GM12865 (cell line): ENCODE measurements at places on chromosomes 4 and X.

- no peak for DNase-seq
Observed at GRCh38 chr4:108833046-108833445, 70.2 kb upstream of the ETNPPL start.

DNA sequence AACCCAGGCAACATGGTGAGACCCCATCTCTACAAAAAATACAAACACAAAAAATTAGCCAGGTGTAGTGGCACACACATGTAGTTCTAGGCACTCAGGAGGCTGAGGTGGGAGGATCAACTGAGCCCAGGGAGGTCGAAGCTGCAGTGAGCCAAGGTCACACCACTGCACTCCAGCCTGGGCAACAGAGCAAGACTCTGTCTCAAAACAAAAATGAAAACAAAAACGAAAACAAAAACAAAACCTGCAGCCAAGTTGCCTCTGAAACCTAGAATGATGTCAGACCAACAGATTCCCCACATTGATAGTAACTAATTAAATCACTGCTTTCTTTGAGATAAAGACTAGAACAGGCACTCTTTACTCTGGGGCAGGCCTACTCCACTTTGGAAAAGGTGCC lies 104.5 kb downstream of the AMELX start:
- DNase-seq = peak; percentile 18

DNA sequence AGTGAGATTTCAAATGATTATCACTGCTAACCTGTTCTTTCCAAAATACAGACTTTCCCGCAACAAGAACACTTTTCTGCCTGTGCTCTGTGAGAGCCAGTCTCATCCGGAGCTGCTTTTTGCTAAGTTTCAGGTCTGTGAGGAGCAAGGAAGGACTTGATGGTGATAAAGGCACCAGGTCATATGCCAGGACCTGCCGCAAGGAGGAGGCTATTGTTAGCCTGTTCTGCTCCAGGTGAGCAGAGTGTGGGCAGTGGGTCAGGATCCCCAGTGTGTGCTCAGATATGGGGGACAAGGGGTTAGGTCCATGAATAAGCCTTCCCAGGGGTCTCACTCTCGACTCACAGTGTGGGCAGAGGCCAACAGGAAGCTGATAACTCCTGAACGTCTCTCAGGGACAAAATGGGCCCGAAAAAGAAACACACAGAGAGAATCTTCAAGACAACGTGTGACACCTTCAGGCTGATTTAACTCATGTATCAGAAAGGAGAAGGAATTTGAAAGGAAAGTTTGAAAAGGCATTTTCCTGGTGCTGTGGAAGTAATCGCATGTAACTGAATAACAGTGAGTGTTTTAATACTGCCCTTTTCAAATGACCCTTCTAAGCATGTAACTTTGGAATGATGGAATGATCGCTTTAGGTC lies 57.7 kb upstream of the PDLIM3 start:
- peak; percentile 46 for DNase-seq

DNA sequence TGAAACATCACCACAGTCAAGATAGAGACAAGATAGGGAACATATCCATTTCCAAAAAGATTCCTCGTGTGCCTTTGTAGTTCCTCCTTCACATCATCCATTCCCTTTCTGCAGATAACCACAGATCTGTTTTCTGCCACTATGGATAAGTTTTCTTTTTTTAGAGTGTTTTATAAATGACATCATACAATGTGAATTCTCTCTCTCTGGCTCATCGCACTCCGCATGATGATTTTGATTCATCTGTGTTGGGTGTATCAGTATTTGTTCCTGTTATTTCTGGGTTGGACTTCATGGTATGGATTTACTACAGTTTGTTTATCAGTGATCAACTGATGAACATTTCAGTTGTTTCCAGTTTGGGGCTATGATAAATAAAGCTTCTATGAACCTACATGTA lies 23.2 kb upstream of the ANXA3 start:
- no peak for DNase-seq

- DNase-seq = no peak
Observed at GRCh38 chr4:3310301-3311094, 17.7 kb downstream of the RGS12 start.

DNA sequence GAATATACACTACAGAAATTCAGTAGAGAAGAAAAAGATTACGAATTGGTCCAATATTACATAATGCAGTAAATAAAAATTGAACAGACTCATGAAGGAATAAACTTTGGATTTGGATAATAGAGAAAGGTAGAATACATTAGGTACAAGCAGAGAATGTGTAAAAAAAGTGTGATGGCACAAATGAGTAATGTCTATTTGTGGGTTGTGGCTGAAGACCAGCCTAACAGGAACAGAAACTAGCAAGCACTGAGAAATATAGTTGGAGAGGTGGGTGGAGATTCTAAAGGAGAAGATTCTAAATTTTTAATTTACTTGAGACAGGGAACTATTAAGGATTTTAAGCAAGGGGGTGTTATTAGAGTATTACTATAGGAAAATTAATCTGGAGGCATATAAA lies 15.2 kb upstream of the CLOCK start:
- DNase-seq = peak; percentile 58

DNA sequence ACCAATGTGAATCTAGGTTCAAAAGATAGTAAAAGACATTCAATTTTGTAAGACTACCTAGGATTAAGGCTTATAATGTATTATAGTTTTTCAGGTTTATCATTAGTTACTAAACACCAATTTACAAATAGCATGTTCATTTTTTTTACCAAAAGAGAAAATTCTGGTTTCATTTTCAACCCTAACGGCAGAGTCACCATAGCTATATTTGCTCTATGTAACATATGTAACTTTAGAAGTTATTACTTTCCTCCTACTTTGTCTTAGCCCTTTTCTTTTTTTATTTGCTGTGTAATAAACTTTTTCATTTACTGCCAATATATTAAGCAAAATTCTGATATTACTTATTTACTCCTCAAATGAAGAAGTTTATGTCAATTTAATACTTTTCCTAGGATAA lies 639.6 kb downstream of the ARAP2 start:
- DNase-seq = peak; percentile 4

- no peak for DNase-seq
Observed at GRCh38 chr4:99248714-99249113, 29.7 kb upstream of the ADH6 start.

DNA sequence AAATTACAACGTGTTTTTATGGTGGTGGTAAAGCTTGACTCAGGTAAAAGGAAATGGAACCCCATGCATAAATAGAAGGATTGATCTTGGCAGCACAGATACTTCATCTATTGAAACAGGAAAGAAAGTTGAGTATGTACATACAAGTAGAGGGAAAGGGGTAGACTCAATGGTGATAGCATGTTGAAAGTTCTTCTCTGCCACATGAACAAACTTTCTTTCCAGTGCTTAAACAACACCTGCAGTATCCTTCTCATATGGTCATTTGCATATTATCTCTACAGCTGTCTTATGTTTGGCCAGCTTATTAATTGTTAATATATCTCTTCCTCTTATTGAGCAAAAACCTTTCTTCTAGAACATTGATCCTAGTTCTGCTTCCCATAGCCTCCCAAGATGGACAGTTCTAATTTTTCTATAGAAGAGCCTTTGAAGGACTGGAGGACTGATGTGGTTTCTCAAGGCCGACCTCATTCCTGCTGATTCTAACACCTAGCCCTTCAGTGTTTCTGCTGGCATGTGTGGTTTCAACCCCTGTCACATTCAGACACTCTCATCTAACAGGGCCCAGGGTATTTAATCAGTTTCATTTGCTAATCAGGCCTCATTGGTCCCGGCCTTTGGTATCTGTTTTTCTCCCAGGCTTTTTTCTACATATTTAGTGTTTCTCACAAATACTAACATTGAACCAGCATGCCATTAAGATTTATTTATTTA lies 108.1 kb upstream of the SPRY1 start:
- DNase-seq = peak; percentile 14

DNA sequence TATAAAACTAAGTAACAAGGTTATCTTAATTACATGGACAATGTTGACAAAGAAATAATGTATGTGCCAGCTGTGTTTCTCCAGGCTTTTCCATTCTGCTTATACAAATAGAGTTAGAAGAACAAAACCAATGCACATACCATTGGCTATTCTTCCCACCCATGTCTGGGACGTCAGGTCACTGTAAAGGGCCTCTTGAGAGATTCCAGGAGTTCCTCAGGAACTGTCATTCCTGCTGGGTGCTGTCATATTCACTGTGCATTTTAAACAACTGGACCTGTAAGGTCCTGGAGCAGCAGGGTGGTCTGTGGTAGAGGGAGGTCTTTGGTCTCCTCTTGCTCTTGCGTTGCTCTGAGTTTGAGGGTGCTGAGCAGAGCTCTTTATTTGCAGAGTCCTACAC lies 74.6 kb upstream of the AP1S2 start:
- DNase-seq = no peak

DNA sequence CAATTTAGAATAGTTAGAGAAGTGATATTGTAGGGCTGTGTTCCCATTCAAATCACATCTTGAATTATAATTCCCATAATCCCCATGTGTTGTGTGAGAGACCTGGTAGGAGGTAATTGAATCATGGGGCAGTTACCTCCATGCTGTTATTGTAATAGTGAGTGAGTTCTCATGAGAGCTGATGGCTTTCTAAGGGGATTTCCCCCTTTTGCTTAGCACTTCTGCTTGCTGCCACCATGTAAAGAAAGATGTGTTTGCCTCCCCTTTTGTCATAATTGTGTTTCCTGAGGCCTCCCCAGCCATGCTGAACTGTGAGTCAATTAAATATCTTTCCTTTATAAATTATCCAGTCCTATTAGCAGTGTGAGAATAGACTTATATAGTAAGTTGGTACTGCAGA lies 53.2 kb downstream of the LPAR4 start:
- peak; percentile 1 for DNase-seq

DNA sequence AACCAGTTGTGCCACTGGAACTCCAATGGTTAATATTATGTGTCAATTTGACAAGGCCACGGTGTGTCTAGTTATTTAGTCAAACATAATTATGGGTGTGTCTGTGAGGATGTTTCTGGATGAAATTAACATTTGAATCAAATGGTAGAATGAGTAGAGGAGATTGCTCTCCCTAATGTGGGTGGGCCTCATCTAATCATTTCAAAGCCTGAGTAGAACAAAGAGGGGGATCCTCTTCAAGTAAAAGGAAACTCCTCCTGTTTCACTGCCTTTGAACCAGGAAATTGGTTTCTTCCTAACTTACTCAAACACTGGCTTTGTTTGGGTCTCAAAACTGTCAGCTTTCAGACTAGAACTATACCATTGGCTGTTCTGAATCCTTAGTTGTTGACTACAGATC lies 1692.1 kb downstream of the PCDH19 start:
- no peak for DNase-seq

- DNase-seq = no peak
Observed at GRCh38 chr4:162683659-162684370, 482.9 kb downstream of the NAF1 start.

DNA sequence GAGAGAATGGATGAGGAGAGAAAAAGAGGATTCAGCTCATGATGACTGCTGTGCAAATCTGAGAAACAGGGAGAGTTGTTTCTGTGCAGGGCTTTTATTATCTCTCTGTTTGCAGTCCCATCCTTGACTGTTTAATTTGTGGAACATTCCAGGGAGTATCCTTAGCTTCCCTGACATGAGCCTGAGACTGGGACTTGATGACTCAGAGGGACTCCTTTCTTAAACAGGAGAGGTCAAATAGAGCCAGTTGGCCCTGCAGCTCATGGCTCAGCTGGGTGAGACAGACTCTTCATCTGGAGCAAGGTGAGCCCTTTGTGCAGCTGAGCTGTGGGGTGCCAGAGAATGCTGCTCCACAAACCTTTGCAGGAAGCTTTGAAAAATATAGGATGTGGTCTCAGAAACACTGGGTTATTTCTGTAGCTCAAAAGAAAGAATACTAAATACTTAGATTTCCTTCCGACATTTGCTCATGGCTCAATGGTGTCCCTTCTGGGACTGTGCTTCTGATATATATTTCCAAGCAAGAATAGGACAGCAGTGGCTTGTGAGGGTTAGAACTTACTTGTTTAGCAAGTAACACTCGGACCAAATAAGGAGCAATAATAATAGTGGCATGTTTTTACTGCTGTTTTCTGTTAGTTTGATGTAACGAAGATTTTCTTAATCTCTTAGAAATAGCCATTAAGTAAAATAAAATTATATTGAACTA lies 14.5 kb downstream of the ARHGAP24 start:
- no peak for DNase-seq

DNA sequence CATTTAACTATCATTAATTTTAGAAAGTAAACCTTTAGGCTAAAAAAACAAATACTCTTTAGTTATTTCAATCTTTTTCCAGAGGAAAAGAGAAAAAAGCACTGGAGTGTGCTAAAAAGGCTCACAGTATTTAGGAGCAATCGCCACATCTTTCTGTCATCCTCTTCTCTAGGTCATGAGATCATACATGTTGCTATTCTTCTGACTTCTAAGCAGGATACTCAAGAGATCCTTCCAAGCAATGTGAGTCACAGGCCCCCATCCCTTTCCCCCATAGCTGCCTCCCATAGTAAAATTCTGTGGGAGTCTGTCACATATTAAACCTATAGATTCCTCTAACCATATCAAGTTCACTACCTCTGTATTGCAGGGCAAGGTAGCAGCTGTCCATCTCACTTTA lies 7.7 kb downstream of the EDNRA start:
- no peak for DNase-seq

- DNase-seq = no peak
Observed at GRCh38 chr4:102076622-102077021, 268.7 kb downstream of the SLC39A8 start.

DNA sequence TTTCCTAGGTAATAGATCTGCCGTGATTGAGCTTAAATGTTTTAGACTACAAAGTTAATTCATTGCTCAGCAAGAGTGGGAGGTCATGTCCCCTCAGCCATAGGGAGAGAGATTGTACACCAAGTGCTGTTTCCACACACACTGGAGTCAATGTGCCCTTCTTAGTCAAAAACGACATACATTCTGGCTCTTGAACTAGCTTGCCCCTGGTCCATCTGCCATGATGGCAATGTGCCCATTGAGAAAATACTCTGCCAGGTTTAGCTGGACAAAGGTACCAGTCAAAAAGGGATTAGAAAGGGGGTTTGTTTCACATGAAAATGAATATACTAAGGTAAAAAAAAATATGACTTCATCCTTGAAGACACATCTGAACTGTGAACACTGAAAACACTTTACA lies 377.1 kb upstream of the ADGRL3 start:
- DNase-seq = no peak

DNA sequence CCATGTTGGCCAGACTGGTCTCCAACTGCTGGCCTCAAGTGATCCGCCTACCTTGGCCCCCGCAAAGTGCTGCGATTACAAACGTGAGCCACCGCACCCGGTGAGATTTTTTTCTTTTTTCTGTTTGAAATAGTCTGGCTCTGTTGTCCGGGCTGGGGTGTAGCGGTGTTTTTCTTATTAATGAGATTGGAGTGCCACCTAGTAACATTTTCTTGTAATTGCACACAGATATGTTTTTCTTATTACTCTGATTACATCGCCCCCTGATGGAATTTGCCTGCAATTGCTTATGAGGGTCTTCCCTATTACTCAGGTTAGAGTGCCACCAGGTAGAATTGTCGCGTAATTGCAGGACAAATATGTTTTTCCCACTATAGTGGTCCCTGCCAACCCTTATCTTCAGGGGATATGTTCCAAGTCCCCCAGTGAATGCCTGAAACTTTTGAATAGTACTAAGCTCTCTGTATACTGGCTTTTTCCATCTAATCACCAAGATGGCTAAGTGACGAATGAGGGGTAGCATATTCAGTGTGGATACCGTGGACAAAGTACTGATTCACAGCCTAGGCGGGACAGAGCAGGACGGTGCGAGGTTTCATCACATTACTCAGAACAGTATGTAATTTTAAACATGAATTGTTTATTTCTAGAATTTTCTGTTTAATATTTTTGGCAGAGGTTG lies 8.6 kb upstream of the PDHA1 start:
- DNase-seq = peak; percentile 81

- peak; percentile 52 for DNase-seq
Observed at GRCh38 chrX:135707880-135708279, 5.6 kb upstream of the CT45A1 start.

GRCh38 chrX:123771449-123772064 lies 38.7 kb upstream of the THOC2 start:
- no peak for DNase-seq
